Stimulated activated naive CD8-positive, alpha-beta T cell treated with anti-CD3 and anti-CD28 coated beads, Interleukin-15, Interleukin-2, amounts not matched to agents 100 U/mL and 50 U/mL, for 24 hours (primary cell): ENCODE measurements at places on chromosomes 5 and 9.

- DNase-seq = no peak
Measured at GRCh38 chr9:123329329-123329955, 26.6 kb upstream of the CRB2 start.

DNA sequence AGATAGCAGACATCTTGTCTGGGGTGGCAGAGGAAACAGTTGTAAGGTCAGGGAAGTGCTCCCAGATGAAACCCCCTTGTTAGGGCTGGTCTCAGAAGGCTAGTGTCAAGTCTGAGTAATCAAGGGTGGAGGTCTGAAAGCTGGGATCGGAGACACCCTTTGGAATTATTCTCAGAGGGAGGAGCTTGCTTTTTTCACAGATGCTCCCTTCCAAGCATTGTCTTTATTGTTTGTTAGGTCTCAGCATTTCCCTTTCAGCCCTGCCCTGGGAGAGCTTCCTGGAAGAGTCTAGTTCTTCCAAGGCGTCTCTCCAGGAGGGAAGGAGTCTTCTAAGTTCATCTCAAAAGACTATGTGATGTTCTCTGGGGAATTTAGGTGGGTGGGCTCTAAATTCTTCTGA lies 3.2 kb downstream of the TEK start:
- DNase-seq = no peak

GRCh38 chr5:174514983-174515394 lies 209.4 kb upstream of the MSX2 start:
- DNase-seq = no peak

DNA sequence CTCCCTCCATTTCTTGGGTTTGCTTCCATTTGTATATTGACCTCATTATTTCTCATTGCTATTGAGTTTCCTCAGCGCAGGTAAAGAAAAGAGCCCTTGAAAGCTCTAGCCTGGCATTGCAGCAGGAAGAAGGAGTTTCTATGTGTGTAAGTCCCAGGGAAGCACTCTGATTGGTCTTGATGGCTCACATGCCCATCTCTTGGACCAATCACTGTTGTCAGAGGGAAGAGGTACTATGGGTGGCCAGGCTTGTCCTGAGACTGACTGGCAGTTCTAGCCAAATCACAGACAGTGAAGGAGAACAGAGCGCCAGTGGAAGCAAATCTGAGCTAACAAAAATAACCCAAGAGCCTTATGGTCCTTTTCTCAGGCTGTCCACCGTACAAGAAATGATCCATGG lies 219.0 kb downstream of the PAX5 start:
- no peak for DNase-seq

- no peak for DNase-seq
Measured at GRCh38 chr9:127954831-127955293, 17.2 kb upstream of the DPM2 start.

- DNase-seq = no peak
Measured at GRCh38 chr9:114096866-114097612, 2.1 kb downstream of the KIF12 start.

GRCh38 chr5:132788508-132788907 lies 11.5 kb upstream of the SEPTIN8 start:
- no peak for DNase-seq

DNA sequence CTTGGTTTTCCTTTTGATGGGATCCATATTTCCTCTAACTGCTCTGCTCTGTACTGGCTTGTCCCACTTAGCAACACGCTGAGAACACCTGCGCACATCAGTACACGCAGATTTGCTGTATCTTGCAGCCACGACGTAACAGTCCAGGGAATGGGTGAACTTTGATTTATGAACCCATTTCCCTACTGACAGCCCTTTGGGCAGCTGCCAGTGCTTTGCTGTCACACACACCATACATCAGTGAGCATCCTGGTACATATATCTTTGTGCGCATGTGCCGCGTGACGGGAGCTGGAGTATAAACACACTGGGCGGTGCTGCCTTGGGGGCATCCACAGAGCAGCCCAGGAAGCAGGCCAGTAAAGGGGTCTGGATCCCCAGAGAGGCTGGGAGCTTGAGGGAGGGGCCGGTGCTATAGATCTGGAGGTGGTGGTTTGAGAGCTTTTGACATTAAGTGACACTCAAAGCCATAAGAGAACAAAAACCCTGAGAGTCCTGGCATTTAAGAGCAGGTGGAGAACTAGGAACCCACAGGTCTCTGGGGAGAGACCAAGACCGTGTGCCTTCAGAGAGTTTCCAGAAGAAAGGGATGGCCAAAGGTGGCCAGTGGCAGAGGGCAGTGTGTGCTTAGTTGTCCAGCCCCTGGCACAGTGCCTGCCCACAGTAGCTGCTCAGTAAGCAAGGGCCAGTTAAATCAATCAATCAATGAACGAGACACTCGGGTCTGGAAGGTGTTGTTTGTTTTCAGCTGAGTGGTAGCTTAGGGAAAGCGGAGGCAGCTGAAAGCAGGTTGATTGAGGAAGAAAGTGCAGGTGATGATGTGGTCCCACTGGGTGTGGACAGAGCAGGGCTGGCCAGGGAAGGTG lies 53.7 kb downstream of the LMX1B start:
- no peak for DNase-seq

GRCh38 chr9:69993110-69993509 lies 50.5 kb upstream of the MAMDC2 start:
- no peak for DNase-seq

- DNase-seq = no peak
Measured at GRCh38 chr5:107329850-107330249, 340.9 kb downstream of the EFNA5 start.
